Esophagus squamous epithelium (tissue), 5 donors: ENCODE measurements at places on chromosomes 1 and 21. TPM values are rescaled to one million over a fixed set of nuclear protein-coding genes. Genes with fewer than 3 reads are reported as not detected.

GRCh38 chr1:71364236-71364635 lies 283.4 kb upstream of the ZRANB2 start:
- no peak for DNase-seq
- no peak overlapping the region for H3K27ac ChIP-seq
- H3K27me3 ChIP-seq: no peaks in the 10 kb centered on the region
- H3K4me3 ChIP-seq: no peak overlapping the region
- no peaks in the 10 kb centered on the region for H3K4me1 ChIP-seq

- no peaks in the 10 kb centered on the region for H3K36me3 ChIP-seq
- H3K27me3 ChIP-seq: no peaks in the 10 kb centered on the region
- H3K27ac ChIP-seq: peak overlapping the region; percentile 40
- H3K4me1 ChIP-seq: peaks cover 20% of the 10 kb centered on the region
- no peak overlapping the region for H3K4me3 ChIP-seq
Measured at GRCh38 chr1:56715156-56715555, 70.0 kb downstream of the PRKAA2 start.

- H3K27me3 ChIP-seq: no peaks in the 10 kb centered on the region
- H3K4me1 ChIP-seq: peaks cover 3% of the 10 kb centered on the region
- no peaks in the 10 kb centered on the region for H3K36me3 ChIP-seq
- no peak for DNase-seq
Measured at GRCh38 chr1:171606402-171606941, 15.6 kb upstream of the MYOCOS start.

- H3K27me3 ChIP-seq: no peaks in the 10 kb centered on the region
- H3K27ac ChIP-seq: no peak overlapping the region
- H3K36me3 ChIP-seq: no peaks in the 10 kb centered on the region
- no peak overlapping the region for H3K4me3 ChIP-seq
Measured at GRCh38 chr1:161973924-161974845, 49.5 kb downstream of the OLFML2B start.

Gene SPRR2E
- 3,177 TPM for total RNA-seq

Gene SLFNL1
- 0.76 TPM for total RNA-seq

DNA sequence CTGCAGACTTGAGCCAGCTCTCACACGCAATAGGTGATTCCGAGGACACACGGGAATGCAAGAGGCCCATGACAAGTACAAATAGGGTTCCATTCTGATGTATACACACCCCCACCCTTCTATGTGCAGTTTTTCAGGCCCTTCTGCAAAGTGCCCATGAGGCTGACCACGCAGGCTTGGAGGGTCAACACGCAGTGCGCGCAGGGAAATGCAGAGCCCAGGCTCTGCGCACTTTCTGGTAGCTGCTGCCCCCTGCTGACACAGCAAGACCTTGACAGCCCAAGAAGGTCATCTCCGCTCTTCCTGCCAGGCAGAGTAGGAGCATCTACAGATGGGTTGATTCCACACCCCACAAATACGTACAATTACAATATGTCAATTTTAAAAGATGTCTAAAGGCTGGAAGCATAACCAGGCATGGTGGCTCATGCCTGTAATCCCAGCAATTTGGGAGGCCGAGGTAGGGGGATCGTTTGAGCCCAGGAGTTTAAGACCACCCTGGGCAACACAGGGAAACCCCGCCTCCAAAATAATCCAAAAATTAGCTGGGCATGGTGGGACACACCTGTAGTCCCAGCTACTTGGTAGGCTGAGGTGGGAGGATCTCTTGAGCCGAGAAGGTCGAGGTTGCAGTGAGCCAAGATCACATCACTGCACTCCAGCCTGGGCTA lies 18.5 kb downstream of the SH3BP5L start:
- no peaks in the 10 kb centered on the region for H3K27me3 ChIP-seq
- DNase-seq: no peak
- H3K27ac ChIP-seq: no peak overlapping the region
- H3K4me3 ChIP-seq: no peak overlapping the region
- H3K4me1 ChIP-seq: peaks cover 34% of the 10 kb centered on the region
- H3K36me3 ChIP-seq: peaks cover 13% of the 10 kb centered on the region

DNA sequence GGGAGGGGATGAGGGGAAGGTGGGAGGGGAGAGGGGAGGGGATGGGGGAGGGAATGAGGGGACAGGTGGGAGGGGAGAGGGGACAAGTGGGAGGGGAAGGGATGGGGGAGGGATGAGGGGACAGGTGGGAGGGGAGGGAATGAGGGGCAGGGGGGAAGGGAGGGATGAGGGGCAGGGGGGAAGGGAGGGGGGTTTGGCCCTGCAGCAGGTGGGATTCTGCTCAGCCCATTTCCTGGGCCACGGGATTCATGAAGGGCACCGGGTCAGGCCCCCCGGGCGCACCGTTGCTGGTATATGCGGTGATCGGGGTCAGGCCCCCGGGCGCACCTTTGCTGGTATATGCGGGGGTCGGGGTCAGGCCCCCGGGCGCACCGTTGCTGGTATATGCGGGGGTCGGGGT lies 15.1 kb upstream of the SAMD11 start:
- peaks cover 30% of the 10 kb centered on the region for H3K4me1 ChIP-seq
- no peak for DNase-seq
- H3K4me3 ChIP-seq: no peak overlapping the region
- H3K36me3 ChIP-seq: no peaks in the 10 kb centered on the region
- no peak overlapping the region for H3K27ac ChIP-seq

- H3K36me3 ChIP-seq: no peaks in the 10 kb centered on the region
- H3K27ac ChIP-seq: no peak overlapping the region
- H3K27me3 ChIP-seq: no peaks in the 10 kb centered on the region
- no peak overlapping the region for H3K4me3 ChIP-seq
- no peak for DNase-seq
Measured at GRCh38 chr1:25030012-25030411, 99.9 kb upstream of the RUNX3 start.

Gene NPPA
- total RNA-seq: not detected

- H3K4me1 ChIP-seq: no peaks in the 10 kb centered on the region
- H3K36me3 ChIP-seq: peaks cover 25% of the 10 kb centered on the region
- DNase-seq: no peak
- no peaks in the 10 kb centered on the region for H3K27me3 ChIP-seq
Measured at GRCh38 chr1:160232911-160233310, 27.7 kb downstream of the PEA15 start.

- no peak for DNase-seq
- H3K27ac ChIP-seq: no peak overlapping the region
- no peaks in the 10 kb centered on the region for H3K27me3 ChIP-seq
Measured at GRCh38 chr1:52825868-52826267, 16.7 kb upstream of the ZYG11A start.

- H3K27me3 ChIP-seq: no peaks in the 10 kb centered on the region
- no peak overlapping the region for H3K27ac ChIP-seq
- no peak for DNase-seq
Measured at GRCh38 chr21:31932470-31932764, 59.6 kb downstream of the HUNK start.

DNA sequence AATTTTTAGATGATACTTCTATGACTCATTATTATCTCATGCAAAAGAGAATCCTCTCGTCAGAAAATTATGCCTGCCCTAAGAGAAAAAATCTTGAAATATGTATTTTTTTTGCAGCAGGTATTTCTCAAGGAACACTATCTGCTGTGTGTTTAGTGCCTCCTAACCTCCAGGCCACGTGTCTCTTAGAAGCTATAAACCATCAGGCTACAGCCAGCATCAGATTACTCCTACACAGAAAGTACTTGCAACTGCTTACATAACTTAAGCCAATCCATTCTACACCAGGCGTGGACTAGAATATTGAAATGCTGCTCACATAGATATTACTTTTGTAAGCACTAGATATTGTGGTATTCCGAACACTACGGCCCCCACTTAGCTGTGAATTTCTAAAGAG lies 933.4 kb downstream of the PLA2G4A start:
- no peaks in the 10 kb centered on the region for H3K36me3 ChIP-seq
- no peaks in the 10 kb centered on the region for H3K4me1 ChIP-seq
- H3K27ac ChIP-seq: no peak overlapping the region
- no peak for DNase-seq
